Cortex of kidney (tissue), 1 donor: ENCODE measurements at places on chromosomes 4 and X.

GRCh38 chr4:5883916-5884315, 9.0 kb downstream of the CRMP1 start:
- no peak for DNase-seq

DNA sequence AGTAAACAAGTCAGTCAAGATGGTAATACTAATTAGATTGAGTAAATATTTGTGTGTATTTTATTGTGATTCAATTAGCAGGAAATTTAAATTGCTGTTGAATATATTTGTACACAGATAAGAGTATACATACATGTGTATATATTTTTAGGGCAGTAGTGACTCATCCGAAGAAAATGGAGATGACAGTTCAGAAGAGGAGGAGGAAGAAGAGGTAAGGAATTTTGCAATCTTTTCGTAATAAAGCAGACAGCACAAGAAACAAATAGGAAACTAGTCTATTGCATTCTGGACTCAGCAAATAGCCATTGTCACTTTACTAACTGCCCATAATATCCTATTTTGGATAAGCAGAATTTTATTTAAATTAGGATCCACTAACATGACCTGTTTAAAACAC, 6.6 kb downstream of the IBSP start:
- DNase-seq, result no peak

- no peak for DNase-seq
Observed at GRCh38 chr4:130127297-130127696, 1031.3 kb downstream of the C4orf33 start.

DNA sequence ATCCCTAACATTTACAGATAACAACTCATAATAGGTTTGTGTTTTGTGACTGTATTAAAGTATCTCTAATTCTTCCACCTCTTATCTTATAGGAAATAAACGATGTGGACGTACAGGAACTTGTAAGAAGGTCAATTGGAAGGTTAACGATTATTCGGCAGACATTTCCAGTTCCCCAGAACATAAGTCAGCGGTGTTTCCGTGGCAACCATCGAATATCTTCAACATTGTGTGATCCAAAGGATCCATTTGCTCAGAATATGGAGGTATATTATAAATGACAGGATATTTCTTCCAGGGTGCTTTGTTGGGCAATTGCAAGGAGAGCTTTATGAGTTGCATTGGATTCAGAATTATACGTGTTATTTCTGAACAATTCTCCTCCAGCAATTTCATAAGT, 611.9 kb upstream of the ATOH1 start:
- DNase-seq, result no peak

DNA sequence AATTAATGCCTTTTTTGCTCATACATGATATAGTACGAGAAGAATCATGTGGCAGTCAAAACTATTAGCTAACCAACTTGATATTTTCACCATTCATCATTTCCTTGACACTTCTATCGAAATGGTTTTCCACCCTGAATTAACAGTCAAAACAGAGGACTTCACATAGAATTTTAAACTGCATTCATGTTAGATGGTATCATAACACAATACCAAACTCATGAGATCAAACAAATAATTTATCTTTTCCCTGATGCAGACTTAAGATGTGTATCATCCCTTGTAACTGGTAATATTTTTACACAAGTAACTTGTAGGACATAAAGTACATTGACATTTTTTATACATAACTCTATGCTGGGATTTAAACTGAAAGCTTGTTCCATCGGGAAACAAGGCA, 18.2 kb upstream of the ANTXR2 start:
- no peak for DNase-seq

- DNase-seq, result no peak
Observed at GRCh38 chrX:46254641-46255040, 290.6 kb downstream of the ZNF674 start.

GRCh38 chr4:182826391-182826790, 90.8 kb downstream of the DCTD start:
- no peak for DNase-seq

DNA sequence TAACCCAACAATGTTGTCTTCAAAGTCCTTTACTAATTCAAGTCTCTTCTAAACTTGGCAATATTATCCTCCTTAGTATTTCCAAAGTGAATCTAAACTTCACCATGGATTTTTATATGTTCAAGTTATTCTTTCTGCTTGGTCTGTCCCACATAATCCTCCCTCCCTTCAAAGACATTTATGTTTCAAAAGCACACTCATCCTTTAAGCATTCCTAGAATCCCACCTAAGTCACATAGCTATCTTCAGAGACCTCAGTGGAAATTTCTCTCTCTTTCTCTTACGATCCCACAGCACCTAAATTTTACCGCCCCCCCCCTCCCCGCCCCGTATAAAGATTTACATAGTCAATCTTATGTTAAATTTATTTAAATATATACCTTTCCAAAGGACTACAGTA, 314.9 kb upstream of the GRIA3 start:
- DNase-seq, result no peak
